GM23338 (cell line): ENCODE measurements at places on chromosomes 2 and 18.

GRCh38 chr18:45161850-45162249 lies 453.4 kb upstream of the SLC14A2 start:
- DNase-seq, result no peak

DNA sequence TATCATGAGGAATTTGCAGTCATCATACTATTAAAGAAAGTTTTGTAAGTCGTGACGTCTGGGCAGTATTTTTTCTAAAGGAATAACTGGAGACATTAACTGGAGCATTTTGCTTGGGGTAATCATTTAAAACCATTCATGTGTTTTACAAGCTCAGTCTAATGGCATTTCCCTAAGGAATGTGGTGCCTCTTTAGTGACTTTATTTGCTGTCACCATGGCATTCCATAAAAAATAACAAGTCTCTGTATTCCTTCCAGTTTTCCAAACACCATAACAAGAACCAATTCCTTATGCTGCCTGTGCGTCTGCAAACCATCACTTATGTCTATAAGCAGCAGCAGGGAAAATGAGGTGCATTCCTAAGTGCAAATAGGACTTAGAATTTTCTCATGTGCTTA lies 82.8 kb downstream of the EPB41L3 start:
- no peak for DNase-seq

DNA sequence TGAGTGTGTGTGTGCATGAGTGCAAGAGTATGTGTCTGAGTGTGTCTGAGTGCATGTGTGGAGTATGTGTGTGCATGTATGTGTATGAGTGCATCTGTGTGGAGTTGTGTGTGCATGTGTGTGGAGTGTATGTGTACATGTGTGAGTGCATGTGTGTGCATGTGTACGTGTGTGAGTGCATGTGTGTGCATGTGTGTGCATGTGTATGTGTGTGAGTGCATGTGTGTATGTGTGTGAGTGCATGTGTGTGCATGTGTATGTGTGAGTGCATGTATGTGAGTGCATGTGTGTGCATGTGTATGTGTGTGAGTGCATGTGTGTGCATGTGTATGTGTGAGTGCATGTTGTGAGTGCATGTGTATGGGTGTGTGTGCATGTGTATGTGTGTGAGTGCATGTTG lies 23.7 kb downstream of the TOGARAM2 start:
- no peak for DNase-seq

GRCh38 chr2:106269591-106270291 lies 75.6 kb upstream of the UXS1 start:
- peak; percentile 58 for DNase-seq

GRCh38 chr18:66724664-66725356 lies 120.9 kb upstream of the CDH19 start:
- DNase-seq, result no peak

- no peak for DNase-seq
These were observed 70.3 kb upstream of the SMAD7 start for GRCh38 chr18:49021076-49021432.

GRCh38 chr2:237629739-237630138 lies 2.4 kb downstream of the LRRFIP1 start:
- no peak for DNase-seq

GRCh38 chr2:11155381-11156035 lies at the start of gene SLC66A3:
Gene SLC66A3, plus strand, starts transcription at chr2:11155467. Its CDS starts 80 bp downstream, at chr2:11155547.
- DNase-seq, result peak; percentile 88

GRCh38 chr2:237861875-237862527 lies 2.6 kb downstream of the RAMP1 start:
- no peak for DNase-seq

DNA sequence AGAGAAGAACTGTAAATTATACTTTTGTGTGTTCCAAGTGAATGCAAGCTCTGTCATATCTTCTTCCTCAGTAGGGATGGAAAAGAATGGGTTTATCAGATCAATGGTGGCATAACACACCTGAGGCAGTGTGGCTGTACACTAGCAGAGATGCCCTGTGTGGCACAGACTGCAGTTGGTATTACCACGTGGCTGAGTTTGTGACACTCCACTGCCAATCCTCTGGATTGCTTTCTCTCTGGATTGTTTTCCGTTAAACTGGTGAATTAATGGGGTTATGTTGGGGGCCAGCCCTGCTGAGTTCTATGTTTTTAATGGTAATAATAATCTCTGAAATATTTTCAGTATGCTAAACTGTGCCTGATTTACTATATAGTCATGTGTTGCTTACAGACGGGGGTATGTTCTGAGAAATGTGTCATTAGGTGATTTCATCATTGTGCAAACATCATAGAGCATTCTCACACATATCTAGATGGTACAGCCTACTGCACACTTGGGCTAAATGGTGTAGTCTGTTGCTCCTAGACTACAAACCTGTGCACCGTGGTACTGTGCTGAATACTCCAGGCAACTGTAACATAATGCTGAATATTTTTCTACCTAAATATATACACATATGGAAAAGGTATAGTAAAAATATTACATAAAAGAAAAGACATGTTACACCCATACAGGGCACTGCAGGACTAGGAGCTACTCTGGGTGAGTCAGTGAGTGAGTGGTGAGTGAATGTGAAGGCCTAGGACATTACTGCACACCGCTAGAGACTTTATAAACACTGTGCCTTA lies 84.7 kb upstream of the ST6GAL2 start:
- DNase-seq, result no peak

- no peak for DNase-seq
These were observed 146.1 kb downstream of the NCK2 start for GRCh38 chr2:105890856-105891255.

GRCh38 chr18:24975496-24976372 lies 376.2 kb downstream of the ZNF521 start:
- DNase-seq, result no peak

GRCh38 chr2:223554923-223555322 lies 47.2 kb downstream of the SCG2 start:
- peak; percentile 5 for DNase-seq

DNA sequence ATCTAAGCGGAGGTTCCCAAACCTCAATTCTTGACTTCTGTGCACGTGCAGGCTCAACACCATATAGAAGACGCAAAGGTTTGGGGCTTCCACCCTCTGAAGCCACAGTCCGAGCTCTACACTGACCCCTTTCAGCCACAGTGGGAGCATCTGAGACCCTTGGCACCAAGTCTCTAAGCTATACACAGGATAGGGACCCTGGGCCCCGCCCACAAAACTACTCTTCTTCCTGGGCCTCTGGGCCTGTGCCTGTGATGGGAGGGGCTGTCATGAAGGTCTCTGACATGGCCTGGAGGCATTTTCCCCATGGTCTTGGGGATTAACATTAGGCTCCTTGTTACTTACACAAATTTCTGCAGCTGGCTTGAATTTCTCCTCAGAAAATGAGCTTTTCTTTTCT lies 1374.1 kb upstream of the NXPH2 start:
- peak; percentile 38 for DNase-seq

- DNase-seq, result peak; percentile 71
These were observed 138.9 kb upstream of the NABP1 start for GRCh38 chr2:191539068-191539467.

DNA sequence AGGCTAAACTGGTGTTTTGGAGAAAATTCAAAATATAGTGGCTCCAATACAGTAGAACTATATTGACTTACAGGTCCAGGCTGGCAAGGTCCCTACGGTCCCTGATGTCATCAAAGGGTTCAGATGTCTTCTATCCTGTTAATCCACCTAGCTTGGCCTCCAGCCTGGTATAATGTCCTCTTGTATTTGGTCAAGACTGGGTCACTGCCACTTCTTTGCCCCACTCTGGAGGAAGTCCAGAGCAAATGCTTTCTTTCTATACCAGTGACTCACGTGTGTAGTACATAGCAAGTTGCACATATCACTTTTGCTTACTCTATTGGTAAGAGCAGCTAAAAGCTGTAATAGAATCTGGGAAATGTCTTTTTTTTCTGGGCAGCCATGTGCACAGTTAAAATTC lies 80.8 kb downstream of the LCLAT1 start:
- no peak for DNase-seq
